ENCODE measurements at places on chromosomes 16 and 17.

DNA sequence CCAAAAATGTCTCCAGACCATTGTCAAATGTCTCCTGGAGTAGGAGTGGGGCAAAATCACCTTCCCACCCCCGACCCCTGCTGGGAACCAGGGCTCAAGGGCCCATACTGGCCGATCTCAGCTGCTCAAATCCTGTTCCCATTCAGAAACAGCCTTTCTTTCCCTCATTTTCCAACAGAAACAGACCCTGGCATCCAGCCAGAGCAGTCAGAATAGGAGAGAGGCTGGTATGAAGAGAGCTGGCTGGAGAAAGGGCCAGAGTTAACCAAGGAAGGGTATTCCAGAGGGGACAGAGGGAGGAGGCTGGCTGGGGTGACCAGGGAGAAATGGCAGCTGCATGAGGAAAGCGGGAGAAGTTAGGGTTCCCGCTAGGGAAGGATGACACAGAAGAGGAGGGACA lies 199.1 kb downstream of the XYLT1 start:
- no peak for DNase-seq

- no peak for DNase-seq
These were observed 62.4 kb upstream of the MTMR4 start for GRCh38 chr17:58576679-58577367.

- peak; percentile 87 for DNase-seq
These were observed 976 bp downstream of the CCL3L1 start for GRCh38 chr17:36195434-36196130.

- DNase-seq, result no peak
These were observed 30.7 kb upstream of the CDH5 start for GRCh38 chr16:66335704-66336329.

GRCh38 chr17:77959126-77959925 lies 823 bp downstream of the TNRC6C start:
- no peak for DNase-seq

GRCh38 chr17:6782244-6782643 lies 6.2 kb downstream of the FBXO39 start:
- no peak for DNase-seq

- DNase-seq, result no peak
These were observed 6.3 kb downstream of the HAGH start for GRCh38 chr16:1820096-1820945.

DNA sequence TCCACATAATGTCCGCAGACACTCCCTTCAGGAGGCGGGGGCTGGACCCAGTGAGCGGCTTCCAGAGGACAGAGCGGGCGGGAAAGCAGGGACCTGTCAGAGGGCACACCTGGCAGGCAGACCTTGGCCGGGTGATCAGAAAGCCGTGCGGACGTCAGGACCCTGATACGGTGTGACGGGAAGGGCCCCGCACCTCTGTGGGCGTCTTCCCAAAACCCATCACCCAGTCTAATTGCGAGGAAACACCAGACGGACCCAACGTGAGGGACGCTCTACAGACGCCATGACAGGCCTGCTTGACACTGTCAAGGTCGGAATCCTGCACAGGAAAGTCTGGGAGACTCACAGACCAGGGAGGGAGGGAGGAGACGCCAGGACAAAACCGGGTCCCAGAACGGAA lies 8.4 kb downstream of the LMF1 start:
- no peak for DNase-seq

- DNase-seq, result no peak
These were observed 3.1 kb upstream of the BAIAP3 start for GRCh38 chr16:1330260-1330914.

- DNase-seq, result peak; percentile 73
These were observed 172.8 kb upstream of the WSCD1 start for GRCh38 chr17:5897275-5897911.

DNA sequence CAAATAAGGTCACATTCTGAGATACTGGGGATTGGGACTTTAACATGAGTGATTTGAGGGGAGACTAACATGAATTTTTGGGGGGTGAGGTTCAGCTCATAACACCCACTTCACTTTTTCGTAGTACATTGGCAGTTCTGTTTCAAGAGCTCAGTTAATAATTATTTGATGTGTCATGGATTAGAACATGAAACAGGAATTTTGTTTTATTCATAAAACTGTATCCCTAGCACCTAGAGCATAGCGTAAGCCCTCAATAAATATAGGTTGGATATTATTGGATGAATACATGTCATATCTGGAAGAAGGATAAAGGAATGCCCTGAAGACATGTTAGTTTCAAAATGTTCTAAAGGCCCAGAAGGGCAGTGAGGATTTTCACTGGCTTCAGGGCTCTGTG lies 119.8 kb downstream of the PRKCA start:
- DNase-seq, result no peak

DNA sequence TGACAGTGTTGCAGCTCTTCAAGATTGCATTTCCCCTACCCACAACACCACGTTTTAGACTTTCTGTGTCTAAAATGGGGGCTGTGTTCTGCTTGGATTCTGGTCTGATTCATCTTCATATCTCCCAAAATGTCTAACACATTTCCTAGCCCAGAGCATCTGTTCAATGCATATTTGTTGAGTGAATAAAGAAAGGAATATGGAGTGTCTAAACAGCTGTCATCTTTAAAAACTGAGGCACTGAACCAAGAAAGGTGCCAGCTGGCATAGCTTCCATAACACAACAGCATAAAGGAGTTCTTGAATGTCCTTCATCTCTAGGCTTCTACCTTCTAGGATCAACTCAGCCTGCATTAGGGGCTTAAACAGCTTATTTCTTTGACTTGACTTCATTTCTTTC lies 67.4 kb downstream of the CDH11 start:
- no peak for DNase-seq

- no peak for DNase-seq
These were observed 101.5 kb upstream of the ZNF750 start for GRCh38 chr17:82941021-82942001.

- no peak for DNase-seq
These were observed 21.8 kb downstream of the FAM20A start for GRCh38 chr17:68579194-68579927.

GRCh38 chr16:23141033-23141432 lies 8.2 kb downstream of the USP31 start:
- DNase-seq, result no peak

DNA sequence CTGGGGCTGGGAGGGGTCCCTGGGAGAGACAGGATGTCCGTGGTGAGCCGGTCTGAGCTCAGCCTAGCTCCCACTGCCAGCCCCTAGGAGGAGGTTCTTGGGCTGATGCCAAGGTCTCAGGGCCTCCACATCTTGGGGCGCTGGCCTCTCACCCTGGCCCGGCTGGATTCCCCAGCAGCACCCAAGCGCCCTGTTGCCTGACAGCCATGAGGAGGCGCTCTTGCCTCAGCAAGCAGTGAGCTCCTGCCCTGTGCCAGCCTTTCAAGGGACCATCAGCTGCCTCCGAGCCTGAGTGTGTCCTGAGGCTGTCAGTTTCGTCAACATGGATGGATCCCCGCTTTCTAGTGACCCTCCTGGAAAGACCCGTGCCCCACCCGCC lies 234.9 kb upstream of the CIBAR2 start:
- no peak for DNase-seq

GRCh38 chr17:37718324-37719048 lies 26.4 kb downstream of the HNF1B start:
- DNase-seq, result no peak

GRCh38 chr16:81592353-81592866 lies 147.8 kb downstream of the CMIP start:
- DNase-seq, result no peak

GRCh38 chr17:17495536-17496188 lies 533 bp downstream of the RASD1 start:
- DNase-seq, result no peak

DNA sequence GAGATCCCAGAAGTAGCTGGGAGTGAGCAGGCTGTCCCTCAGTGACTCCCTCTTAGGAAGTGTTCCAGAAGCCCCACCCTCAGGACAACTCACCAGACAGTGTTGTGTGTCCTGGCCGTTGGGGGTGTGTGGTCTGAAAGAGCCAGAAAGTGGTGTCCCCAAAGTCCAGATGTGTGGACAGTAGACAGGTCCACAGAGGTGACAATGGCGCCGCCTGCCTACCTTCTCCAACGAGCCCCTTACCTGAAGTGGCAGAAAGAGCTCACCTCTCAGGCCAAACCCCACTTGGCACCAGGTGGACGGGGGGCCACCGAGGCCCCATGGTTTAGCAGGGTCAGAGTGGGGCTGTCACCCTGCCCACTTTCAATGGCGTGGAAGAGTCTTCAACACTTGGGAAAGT lies 19.9 kb downstream of the C17orf100 start:
- DNase-seq, result no peak

DNA sequence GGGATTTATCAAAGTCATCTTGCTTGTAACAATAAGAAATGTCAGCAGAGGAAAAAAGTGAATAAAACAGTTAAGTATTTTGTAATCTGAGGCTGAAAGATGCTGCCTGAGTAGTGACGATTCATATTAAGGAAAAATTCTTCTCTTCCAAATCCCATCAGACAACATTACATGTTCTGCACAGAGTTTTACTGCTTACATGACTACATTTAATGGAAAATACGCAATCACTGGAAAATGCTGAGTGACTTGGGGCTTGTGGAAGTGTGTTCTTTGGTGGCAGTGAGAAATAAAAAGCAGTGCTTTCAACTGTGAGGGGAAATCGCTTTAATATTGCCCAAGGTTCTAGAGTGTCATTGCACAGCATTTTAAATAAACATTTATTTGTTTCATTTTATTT lies 1025.2 kb upstream of the GOT2 start:
- DNase-seq, result no peak

DNA sequence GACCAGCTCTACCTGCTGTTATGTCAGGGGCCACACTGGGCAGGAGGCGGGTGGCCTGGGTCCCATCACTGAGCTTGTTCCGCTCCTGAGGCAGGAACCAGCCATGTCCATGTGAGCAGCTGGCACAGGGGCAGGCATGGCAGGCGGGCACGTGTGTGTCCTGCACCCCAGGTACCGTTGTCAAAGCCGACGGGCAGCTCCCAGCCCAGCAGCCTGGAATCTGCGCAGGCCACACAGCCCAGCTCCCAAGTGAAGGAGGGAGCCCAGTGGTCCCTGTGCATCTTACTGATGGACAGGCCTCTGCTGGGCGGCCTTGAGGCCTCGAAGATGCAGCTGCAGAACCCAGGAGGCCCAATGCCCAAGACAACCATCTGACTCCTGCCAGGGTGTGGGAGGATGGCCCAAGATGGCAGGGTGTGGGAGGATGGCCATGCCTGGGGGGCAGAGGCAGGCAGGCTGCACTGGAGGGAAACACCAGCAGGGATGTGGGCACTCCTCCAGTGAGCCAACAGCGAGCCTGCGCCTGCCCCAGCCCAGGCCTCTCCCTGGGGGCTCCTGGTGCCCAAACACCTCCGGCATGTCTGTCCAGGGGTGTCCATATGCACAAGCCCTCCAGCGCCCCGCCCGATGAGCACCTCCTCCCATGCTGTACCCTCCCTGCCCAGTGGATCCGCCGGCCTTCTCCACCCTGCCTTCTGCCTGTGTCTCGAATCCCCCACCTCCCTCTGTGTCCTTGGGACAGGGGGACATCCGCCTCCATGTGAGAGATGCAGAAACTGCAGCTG lies 12.8 kb downstream of the FAM83G start:
- no peak for DNase-seq

DNA sequence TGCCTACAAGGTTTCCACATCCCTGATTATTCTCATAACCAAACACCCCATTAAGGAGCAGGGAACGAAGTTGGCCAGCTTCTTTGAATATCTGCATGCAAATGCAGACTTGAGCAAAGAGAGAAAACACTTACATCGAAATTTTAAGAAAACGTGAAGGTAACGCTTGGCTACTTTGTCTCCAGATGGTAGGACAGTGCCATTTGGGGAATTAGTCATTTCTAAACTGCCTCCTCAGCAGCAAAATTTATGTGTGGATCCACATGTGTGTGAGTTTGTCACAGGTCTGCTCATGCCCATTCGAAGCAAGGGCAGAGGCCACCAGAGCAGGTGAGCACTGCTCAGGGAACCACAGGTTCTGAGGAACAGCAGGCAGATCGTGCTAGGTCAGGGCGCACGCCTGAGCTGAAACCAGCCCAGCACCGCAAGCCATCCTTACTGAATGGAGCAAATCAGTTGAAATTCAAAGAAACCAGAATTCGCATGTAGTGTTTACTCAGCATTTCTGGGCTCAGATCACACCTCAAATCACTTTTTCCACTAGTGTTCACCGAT lies 80.1 kb downstream of the SOCS1 start:
- no peak for DNase-seq

GRCh38 chr17:14042411-14042810 lies 26.9 kb upstream of the COX10 start:
- no peak for DNase-seq

- no peak for DNase-seq
These were observed 5.4 kb upstream of the LHX1 start for GRCh38 chr17:36931697-36932382.

- DNase-seq, result no peak
These were observed 25.6 kb downstream of the ITGB3 start for GRCh38 chr17:47279062-47279801.

DNA sequence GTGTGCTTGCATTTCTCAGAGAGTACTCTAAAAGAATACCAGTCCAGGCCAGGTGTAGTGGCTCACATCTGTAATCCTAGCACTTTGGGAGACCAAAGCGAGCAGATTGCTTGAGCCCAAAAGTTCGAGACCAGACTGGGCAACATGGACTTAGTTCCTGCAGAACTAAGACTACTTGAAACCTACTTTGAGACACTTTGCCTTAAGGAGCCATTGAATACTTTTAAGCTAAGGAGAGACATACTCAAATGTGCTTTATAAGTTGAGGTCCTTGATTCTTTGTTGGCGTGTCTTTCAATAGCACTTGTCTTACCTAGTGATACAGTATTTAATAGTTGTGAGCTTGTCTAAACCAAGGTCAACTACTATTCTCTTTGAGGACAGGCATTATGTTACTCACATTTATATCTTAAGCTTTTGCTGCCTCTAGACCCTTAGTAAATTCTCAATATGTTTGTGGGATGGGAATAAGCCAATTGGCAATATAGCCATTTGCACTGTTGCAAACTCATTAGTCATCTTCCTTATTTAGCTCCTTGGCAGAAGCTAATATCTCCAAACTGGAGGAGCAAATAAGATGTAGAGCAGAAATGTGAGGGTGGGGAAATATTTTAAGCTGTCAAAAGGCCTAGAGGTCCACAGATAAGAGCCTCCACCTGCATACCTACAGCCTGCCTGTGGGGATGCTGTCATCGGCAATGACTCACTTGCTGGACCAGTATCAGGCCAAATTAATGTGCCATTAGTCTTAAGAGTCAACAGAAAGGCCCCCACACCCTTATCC lies 16.3 kb downstream of the SCPEP1 start:
- no peak for DNase-seq
